Naive thymus-derived CD4-positive, alpha-beta T cell (primary cell): ENCODE measurements at places on chromosomes 12 and 14. TPM values are rescaled to one million over a fixed set of nuclear protein-coding genes. Genes with fewer than 3 reads are reported as not detected.

- DNase-seq = no peak
These were observed 486.0 kb downstream of the FLRT2 start for GRCh38 chr14:86015941-86016340.

DNA sequence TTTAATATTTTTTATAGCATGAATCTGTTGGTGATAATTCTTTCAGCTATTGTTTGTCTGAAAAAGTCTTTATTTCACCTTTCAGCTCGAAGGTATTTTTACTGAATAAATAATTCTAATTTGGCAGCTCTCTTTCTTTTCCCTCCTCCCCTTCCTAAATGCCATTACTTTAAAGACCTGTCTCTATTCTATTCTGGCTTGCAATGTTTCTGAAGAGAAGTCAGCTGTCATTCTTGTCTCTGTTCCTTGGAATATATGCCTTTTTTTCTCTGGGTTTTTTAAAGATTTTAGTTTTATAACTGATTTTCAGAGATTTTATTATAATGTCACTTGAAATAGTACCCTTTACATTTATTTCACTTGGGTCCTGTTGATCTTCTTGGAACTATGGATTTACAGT, 237.9 kb upstream of the DAAM1 start:
- no peak for DNase-seq

DNA sequence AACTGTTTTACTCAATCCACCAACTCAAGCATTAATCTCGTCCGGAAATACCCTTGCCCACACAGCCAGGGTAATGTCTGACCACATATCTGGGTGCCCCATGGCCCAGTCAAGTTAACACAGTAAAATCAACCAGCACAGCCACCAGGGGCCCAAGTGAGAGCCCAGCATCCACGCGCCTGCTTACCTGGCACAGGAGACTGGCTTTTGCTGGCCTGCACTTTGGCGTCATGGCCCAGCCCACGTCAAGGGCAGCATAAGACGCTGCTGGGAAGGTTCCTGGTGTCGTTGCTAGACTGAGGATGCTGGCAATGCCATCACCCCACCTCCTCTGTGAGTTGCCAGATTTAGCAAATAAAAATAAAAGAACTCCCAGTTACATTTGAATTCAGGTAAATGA, 53.6 kb upstream of the BCL11B start:
- DNase-seq = no peak

DNA sequence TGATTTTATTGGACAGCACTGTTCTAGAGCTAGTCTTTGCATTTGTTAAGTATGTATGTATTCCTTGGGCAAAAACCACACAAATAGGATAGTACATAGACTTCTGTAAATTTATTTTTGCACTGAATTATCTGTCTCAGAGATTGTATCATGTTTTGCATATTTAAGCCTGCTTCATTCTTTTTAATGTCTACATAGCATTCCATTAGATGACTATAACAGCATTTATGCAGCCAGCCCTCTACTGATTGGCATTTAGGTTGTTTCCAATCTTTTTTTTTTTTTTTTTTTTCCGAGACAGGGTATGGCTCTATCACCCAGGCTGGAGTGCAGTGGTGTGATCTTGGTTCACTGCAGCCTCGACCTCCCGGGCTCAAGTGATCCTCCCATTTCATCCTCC, 34.5 kb downstream of the SYNDIG1L start:
- DNase-seq = no peak

The VRTN gene
- not detected for total RNA-seq

The KRT1 gene
- total RNA-seq = 0.27 and 0.61 TPM in 2 replicates

DNA sequence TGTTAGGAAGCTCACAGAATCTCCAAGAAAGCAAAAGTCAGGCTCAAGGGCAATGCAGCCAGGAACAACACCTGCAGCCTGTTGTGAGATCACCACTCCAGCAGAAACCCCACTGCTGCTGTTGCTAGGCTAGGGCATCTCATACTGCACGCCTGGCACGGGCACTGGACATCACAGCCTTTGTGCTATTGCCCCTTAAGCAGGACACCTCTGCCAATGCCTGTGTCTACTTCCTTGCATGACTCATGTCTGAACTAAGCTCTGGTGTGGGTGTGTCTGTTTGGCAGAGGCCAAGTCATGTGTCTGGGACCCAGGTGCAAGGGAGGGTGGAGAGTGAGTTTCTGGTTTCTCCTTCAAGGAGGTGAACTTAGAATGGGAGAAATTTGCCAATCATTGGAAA, 10.0 kb upstream of the DDX47 start:
- DNase-seq = no peak

The SLC4A8 gene
- total RNA-seq = 1.2 TPM

- DNase-seq = no peak
These were observed 165.9 kb downstream of the CACNA1C start for GRCh38 chr12:2218706-2219105.

The PRH2 gene
- total RNA-seq = not detected

DNA sequence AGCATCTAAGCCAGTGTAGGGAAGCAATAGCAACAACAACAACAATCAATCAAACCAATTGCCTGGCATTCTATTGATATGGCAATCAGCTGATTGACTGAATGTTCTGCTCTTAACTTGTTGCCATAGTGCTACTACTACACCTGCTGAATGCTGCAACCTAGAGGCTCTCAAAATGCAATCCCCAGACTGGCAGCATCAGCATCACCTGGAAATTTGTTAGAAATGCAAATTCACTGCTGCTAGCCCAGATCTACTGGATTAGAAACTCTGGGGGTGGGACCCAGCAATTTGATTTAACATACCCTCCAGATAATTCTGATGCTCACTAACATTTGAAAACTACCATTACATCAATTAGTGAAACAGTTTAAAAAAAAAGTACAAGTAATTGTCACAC, 363.6 kb downstream of the SNAPC1 start:
- DNase-seq = no peak

The CRIP1 gene
- 303 and 324 TPM in 2 replicates for total RNA-seq

The KRT81 gene
- total RNA-seq = not detected

GRCh38 chr14:76613616-76614015, 147.7 kb upstream of the VASH1 start:
- no peak for DNase-seq

- no peak for DNase-seq
These were observed 41.6 kb downstream of the ITPK1 start for GRCh38 chr14:93073910-93074769.

- no peak for DNase-seq
These were observed 3.3 kb upstream of the NTF3 start for GRCh38 chr12:5428332-5429221.

GRCh38 chr14:94293578-94293924, 483 bp upstream of the SERPINA10 start:
- no peak for DNase-seq

The RBP5 gene
- total RNA-seq = 1.4 TPM

DNA sequence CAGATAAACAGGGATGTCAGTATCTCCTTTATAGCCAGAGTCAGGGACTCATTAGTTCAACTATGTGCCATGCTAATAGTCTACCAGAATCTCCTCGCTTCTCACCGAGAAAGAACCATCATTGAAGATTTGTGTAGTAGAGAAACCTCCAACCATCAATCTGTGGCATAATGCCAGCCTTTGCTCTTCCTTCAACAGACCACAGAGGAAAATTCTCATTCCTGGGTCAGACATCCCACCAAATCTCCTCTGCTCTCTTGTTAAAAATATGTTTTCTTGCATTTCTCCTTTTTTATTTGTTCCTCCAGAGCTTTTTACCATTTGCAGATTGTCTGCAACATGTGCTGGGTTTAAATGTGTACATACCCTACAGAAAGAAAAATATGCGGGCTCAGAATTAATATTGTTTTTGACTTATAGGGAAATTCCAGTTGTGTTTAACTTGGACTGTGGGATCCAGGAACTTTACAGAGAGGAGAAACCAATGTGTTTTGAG, 64.9 kb downstream of the LLPH start:
- no peak for DNase-seq

- DNase-seq = no peak
These were observed 136.9 kb downstream of the SLC38A1 start for GRCh38 chr12:46131732-46132469.

- no peak for DNase-seq
These were observed 26.4 kb downstream of the GXYLT1 start for GRCh38 chr12:42118136-42118879.

The FAM90A1 gene
- 0.59 TPM for total RNA-seq

GRCh38 chr12:54002915-54003389, 3.0 kb downstream of the HOXC9 start:
- no peak for DNase-seq

The MIP gene
- not detected for total RNA-seq

- DNase-seq = no peak
These were observed 8.2 kb upstream of the TRPV4 start for GRCh38 chr12:109841356-109841755.

GRCh38 chr14:59882957-59883356, 12.4 kb upstream of the RTN1 start:
- DNase-seq = no peak

The MSRB3 gene
- total RNA-seq = not detected in 2 replicates

The CABP1 gene
- not detected for total RNA-seq

The CATSPERB gene
- total RNA-seq = 7.7 TPM

The EIF2S3B gene
- not detected for total RNA-seq

DNA sequence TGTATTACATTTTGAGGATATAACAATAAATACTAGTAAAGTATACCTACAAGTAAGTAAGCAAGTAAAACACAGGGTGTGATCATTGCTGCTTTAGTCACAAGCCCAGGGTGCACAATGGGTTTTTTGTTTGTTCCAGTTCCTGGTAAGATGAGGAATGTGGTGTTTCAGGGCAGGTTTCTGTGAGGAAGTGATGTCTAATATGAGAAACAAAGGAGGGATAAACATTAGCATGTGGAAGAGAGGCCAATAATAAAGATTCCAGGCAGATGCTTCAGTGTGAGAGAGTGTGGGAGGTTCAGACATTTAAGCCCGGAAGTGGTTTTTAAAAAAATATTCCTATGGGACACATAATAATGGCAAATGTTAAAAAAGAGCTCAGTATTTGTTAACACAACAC, 808.1 kb upstream of the USP15 start:
- no peak for DNase-seq

The RNASE2 gene
- total RNA-seq = 2.5 TPM

- DNase-seq = peak; percentile 2
These were observed 232.1 kb downstream of the CACNA1C start for GRCh38 chr12:2284857-2285256.

- DNase-seq = no peak
These were observed 77.7 kb downstream of the ARF6 start for GRCh38 chr14:49970474-49971147.
